ENCODE measurements at places on chromosomes 6 and 20.

DNA sequence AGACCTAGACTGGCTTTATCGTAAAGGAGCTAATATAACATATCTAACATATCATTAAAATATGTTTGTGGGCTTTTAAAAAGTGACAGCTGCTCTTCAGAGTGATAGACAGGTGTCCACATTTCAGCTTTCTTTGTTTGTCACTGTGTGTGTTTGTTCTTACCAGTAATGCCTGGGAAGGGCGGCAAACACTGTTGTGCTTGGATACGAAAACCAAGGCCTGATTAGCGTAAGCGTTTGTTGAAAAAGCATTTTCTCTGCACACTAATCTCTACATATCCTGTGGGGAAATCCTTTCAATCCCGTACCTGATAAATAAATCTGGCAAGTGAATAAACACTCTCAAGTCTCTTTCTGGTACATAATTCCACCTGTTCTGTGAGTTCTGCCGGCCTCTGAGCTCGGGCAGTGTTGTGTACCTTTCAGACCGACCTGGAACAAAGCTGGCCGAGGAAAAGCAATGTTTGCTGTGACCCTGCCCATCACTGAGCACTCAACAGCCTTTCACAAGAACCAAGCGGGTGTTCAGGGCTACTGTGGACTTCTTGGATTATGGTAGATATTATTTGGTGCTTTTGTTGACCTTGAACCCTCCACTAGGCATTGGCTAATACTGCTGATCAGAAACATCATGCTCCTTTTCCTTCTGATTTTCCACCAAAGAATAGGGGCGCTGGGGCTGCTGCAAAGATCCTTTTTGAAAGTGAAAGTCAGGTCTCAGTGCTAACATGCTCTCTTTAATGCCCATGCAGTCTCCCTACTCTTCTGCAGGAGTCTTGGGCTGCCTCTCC is 100.4 kb downstream of the CD83 start:
- no peak for DNase-seq

- no peak for DNase-seq
These were observed 7.3 kb upstream of the RIMS1 start for GRCh38 chr6:71879016-71879415.

DNA sequence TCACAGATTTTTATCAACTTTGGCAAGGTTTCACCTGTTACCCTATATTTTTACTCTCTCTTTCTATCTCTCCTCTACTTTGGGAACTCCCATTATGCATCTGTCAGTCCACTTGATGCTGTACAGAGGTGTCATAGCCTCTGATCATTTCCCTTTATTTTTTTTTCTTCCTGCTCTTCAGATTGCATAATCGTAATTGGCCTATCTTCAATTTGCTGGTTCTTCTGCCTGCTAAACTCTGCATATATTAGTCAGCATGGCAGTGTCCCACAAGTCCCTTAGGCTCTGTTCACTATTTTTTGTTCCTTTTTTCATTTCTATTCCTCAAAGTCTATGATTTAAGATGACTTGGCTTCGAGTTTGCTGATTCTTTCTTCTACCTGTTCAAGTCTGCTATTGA is 44.7 kb upstream of the MICB start:
- DNase-seq = no peak

GRCh38 chr6:9647071-9647445 is 767.8 kb downstream of the TFAP2A start:
- DNase-seq = no peak

DNA sequence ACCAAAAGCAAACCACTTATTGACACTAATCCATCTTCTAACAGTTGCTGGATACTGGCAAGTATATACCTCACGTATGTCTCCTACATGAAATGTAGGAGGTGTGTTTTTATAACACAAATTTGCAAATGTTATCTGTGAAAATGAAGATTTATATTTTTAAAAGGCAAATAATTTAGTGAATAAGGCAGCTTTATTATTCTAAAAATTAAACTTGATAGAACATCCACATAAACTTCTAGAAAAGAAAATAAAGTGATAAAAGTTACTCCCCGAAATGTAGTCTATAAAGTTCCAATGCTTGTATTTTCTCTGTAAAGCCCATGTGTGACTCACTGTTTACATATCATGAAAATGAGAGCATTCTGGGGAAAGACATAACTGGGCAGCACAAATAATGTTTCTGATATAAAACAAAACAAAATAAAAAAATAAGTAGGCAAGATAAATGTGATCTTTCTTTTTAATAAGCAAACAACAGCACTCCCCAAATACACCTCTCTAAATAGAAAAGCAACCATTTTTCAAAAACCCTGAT is 84.4 kb downstream of the MAP7 start:
- no peak for DNase-seq

DNA sequence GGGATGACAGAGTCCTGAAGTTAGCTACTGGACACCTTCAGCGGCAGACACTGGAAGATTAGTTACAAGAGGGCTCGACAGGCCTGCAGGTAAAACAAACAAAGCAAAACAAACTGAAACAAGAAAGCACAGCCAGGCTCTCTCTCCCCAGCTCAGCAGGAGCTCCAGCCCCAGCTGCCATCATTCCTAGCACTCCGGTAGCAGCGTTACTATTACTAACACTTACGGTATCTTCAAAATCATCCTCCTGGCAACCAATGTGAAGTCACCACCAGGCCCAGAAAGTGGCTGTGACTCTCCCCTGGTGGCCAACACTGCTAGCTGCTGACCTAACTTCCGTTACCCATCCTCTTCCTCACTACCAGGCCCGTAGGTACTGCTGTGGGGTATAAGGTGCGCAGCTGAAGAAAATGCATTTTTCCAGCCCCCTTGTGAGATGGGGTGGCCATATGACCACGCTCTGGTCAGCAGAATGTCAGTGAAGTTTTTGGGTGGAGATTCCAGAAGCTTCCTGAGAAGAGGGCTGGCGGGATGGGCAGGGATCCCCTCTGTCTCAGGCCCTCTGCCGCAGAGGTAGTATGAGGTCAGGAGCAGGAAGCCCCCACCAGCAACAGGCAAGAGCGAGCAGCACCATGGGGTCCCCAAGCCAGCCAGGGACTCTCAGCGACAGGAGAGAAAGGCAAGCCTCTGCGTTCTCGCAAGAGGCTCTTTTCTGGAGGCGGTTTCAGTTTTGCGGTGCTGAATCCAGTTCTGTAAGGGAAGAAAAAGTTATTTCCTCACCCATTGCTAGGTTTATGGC is 37.4 kb upstream of the TBXT start:
- no peak for DNase-seq

- peak; percentile 93 for DNase-seq
These were observed 5.9 kb downstream of the TP53INP2 start for GRCh38 chr20:34709831-34710567.

- DNase-seq = no peak
These were observed 46.0 kb downstream of the ABHD12 start for GRCh38 chr20:25344634-25345033.

- no peak for DNase-seq
These were observed 55.2 kb upstream of the NOX3 start for GRCh38 chr6:155510879-155511278.

DNA sequence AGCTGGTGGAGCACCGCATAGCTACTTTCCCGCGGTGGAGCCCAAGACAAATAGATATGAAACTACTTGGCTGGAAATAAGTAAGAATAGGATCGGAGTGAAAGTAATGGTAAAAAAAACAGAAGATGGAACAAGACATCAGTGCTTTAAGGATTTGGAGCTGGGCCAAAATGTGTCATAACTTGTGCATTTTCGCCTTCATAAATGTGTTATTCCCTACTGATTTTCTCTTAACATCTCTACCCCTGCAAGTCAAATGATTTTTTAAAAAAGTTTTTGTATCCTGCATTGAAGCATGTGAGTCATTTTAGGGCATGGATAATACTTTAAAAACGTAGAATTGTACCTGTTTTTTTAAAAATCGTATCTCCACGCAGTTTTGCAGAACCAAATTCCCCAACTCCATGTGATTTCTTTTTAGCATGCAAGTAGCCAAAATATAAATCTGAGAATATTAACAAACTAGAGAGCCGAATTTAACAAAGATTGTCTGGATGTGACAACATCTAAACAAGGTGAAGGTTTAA is 882 bp upstream of the FAM184A start:
- no peak for DNase-seq

DNA sequence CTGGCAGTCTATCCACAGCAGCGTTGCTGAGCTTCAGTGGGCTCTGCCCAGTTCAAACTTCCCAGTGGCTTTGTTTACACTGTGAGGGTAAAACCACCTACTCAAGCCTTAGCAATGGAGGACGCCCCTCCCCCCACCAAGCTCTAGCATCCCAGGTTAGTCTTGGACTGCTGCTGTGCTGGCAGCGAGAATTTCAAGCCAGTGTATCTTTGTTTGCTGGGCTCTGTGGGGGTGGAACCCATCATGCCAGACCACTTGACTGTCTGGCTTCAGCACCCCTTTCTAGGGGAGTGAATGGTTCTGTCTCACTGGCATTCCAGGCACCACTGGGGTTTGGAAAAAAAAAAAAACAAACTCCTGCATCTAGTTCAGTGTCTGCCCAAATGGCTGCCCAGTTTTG is 249.7 kb upstream of the SYNCRIP start:
- no peak for DNase-seq

- no peak for DNase-seq
These were observed 24.8 kb downstream of the GLYATL3 start for GRCh38 chr6:49524541-49524940.

DNA sequence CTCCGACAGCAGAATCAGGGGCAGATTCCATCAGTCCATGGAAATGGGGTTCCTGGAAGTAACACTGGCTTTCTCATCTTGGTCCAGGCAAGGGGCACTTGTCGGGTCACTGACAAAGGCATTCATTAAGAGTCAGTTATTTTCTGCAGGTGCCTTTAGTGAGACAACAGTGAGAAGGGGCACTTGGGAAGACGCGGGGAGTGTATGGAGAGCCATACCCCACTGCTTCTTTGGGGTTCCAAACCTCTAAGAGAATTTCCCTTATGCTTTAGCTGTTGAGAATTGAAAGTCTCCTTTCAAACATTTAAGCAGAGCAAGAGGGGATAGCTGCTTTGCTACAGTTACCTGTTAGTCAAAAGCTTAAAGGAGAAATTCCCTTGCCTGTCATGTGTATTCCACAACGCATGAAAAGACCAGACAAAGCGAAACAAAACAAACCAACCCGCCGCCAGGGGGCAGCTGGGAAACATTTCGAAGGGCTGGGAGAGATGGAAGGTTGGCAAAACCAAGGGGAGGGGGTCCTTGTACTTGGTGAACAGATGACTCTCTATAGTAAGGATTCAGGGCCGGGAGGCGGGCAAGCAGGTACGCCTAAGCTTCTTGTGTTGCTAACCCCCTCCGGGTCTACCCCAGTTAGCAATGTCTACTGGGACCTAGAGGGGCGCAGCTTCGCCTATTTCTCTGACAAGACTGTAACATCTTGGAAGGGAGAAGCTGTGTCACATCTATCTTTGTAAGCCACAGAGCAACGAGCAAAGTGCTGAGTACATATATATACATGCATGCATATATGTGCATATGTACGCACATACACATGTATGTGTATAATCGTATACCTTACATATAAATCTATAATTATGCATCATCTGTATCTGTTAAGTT is 474.9 kb upstream of the AGPAT4 start:
- no peak for DNase-seq

DNA sequence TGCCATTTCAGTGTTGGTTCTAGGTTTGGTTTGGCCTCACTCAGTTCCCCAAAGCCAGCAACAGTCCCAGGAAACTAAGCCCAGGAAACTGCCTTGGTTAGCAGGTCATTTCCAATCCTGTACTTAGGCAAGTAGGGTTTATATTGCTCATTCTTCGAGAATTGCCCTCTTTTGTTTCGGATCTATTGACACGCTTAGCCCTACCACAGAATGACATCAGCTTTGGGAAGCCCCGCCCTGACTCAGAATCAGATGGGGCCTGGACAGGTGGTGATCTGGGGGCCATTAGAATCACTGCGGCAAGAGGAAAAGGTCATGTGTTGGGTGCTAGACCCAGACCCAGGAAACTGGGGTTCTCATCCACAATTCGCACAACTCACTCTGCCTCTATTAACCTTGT is 578.2 kb downstream of the QKI start:
- DNase-seq = no peak

DNA sequence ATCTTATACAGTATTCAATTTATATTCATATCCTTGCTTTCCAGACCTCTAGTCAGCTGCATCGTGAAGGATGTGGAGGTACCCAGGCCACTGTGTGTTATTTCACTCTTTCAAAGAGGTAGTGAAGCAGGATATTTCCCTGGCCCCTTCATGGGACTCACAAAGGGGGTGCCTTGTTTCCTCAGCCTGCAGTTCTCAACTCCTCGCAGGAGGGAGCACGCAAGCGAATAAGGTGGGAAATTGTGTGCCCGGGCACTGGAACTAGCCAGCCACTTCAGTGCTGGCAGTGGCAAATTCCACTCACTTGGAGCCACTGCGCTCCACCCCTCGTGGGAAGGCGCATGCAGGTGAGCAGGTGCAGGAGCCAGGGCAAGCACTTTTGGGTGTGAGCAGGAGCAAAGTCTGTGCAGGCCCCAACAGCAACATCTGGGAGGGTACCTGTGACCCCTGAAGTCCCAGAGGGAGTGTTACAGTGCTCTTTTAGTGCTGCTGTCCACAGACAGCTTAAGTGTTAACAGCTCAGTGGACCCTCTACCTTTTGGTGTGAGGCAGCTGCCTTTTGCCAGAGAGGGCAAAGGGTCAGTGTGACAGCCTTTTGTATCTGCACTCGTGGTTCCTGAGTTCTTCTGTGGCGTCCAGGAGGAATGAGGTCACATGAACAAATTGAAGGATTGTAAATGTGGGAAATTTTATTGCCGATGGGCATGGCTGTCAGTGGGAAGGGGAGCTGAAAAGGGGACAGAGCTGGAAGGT is 49.4 kb upstream of the FAM135A start:
- DNase-seq = no peak

DNA sequence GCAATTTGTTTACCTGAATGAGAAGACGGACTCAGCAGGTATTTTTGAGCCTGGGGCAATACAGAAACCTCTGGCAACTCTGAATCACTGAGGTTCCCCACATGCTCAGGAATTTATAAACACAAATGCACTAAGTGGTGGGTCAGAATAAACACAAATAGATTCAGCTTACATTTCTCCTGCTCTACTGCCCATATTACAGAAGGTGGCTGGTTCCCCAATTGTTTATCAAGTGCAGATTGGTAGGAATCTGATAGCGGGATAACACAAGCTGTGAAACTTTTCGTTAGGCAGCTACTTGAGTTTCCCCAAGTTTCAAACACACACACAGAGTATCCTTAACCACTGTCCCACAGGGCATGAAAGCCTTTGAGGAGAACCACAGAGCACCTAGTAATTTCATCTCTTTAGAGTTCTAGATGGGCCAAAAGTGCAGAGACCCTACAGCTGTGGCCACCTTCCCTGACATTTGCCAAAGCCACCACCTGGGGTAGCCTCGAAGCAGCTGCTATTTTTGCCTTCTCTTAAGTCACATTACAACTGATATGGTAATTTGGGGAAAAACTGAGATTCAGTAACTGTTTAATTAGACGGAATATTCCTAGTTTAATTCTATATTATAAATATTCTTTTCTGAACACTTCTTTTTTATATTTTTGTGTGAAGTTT is 204.2 kb upstream of the PTCHD4 start:
- no peak for DNase-seq

Data from C1 segment of cervical spinal cord (tissue), 14 donors.